Lower leg skin (tissue), 4 donors: ENCODE measurements at places on chromosomes 6 and 20.
A peak's percentile ranks its signal among the peaks of the same experiment; 100 is the strongest.

GRCh38 chr20:62483613-62484458 lies 8.0 kb upstream of the GATA5 start:
- DNase-seq, result no peak

DNA sequence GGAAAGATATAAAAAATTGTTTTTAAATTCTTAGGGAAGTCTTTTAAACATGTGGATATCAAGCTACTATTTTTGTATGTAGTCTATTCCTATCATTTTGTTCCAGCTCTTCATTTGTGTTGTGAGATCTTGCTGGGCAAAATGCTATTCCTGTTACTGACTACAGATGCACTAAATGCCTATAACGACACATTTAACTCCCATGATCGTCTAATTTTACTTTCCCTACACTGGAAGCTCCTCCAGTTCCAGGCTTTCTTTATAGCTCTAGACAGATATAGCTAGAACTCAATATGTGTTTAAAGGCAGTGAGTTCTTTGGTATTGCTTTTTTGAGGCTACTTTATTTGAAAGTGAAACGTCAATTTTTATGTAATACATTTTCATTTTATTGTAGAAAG lies 971.5 kb upstream of the CITED2 start:
- DNase-seq, result no peak

DNA sequence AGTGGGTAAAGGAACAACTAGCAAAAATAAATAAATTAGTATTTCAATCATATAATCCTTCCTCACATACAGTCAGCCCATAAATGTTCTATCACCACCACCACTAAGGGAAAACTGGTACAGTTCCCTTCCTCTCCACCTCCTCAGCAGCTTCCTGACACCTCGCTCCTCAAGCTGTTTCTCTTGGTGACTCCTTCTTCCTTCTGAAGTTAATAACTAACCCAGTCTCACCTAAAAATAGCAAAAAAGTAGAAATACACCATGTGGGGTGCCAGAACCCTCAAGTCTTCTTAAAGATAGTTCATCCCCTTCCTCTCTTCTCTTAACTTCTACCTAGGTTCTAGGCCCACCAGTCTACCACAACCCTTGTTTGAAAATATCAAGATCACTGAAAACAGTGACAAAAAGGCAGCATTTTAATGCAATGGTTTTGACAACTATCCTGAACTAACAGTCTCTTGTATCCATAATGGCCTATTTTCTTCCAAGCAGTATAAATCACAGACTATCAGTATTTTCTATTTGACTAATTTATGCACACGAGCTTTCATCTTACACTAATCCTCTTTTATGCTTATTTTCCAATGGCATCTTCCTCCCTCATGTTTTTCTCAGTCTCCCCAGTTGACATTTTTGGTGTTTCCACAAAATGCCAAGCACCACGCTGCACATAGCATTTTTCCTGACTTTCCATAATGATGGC lies 85.5 kb downstream of the KHDC1L start:
- DNase-seq, result no peak

DNA sequence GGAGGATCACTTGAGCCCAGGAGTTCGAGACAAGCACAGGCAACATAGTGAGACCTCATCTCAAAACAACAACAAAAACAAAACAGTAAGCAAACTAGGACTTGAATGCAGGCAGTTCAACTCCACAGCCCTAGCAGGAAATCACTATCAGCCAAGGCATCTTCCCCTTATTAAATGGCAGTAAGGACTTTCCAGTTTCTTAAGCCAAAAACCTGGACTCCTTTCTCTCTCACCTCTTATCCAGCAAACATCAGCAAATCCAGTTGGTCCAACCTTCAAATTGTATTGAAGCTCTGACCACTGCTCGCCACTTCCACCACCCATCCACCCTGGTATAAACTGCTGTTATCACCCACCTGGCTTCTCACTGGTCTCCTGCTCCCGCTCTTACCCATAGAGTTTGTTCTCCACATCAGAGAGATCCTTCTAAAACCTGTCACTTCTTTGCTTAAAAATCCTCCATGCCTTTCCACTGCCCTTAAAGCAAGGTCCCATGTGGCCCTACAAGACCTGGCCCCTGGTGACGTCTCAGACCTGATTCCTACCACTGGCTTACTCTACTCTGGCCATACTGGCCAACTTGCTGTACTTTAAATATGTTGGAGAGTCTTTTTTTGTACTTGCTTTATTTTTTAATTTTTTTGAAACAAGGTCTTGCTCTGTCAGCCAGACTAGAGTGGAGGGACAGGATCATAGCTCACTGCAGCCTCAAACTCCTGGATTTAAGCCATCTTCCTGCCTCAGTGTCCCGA lies 27.6 kb downstream of the BCL2L1 start:
- DNase-seq, result no peak

DNA sequence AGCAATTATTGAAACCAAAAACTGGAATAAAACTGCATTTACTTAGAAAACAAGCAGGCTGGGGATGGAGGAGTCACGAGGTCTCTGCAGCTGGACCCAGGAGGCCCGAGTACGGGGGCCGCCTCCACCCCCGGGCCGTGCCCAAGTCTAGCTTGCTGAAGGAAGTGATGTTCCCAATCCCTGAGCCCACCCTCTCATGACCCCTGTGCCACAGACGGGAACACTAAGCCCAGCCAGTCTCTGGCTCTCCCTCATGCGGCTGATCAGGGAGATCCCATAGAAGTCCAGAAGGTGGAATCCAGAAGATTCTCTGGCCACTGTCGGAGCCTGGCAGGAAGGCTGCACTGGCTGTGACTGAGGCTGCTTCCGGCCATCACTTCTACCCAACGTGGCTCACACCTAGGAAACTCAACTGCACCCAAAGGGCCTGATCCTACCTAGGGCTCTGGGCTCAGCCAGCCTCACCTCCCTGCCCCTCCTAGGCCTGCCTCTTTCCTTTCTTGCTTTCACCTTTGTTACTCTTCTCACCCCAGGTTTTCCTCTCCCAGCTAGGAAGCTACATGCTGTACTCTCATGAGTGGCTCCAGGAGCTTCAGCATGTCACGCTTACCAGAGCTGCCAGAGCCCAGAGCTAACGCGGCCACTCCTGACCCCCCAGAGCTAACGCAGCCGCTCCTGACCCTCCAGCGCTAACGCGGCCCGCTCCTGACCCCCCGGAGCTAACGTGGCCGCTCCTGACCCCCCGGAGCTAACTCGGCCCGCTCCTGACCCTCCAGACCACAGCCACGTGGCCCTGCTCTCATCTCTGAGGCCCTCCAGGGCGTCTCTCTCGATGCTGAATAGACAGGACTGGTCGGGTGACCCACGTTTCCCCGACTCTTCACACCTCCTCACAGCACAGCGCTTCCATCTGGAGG lies 24.7 kb upstream of the HELZ2 start:
- DNase-seq, result no peak

- no peak for DNase-seq
Observed at GRCh38 chr6:149190224-149190831, 127.2 kb upstream of the TAB2 start.

- DNase-seq, result no peak
Observed at GRCh38 chr6:19327241-19327640, 509.9 kb upstream of the ID4 start.

- no peak for DNase-seq
Observed at GRCh38 chr6:38427492-38428210, 212.1 kb downstream of the BTBD9 start.

GRCh38 chr20:50027611-50028105 lies 44.9 kb downstream of the SNAI1 start:
- DNase-seq, result no peak

GRCh38 chr6:41155132-41155805 lies 1.1 kb upstream of the TREML1 start:
- DNase-seq, result no peak

- DNase-seq, result peak; percentile 70
Observed at GRCh38 chr6:87944541-87944954, 103.1 kb upstream of the SPACA1 start.

- DNase-seq, result no peak
Observed at GRCh38 chr6:37906121-37906520, 86.6 kb downstream of the ZFAND3 start.

DNA sequence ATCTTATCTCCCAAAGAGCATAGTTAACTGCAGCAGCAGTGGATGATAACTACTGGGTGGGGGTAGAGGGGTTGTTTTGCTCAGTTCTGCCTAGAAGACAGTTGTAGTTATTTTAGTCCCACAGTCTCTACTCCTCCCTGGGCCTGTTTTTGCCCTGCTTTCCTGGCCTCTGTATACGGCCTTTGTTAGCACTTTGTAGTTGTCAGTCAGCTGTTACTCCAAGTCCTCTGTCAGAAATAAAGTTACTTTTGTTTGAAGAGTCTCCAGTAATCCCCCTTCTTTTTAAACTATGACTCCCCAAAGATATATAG lies 113.9 kb downstream of the SLC16A10 start:
- DNase-seq, result no peak

GRCh38 chr6:132219901-132220300 lies 181.4 kb downstream of the MOXD1 start:
- no peak for DNase-seq

- DNase-seq, result no peak
Observed at GRCh38 chr20:12591949-12592470, 416.8 kb upstream of the SPTLC3 start.

DNA sequence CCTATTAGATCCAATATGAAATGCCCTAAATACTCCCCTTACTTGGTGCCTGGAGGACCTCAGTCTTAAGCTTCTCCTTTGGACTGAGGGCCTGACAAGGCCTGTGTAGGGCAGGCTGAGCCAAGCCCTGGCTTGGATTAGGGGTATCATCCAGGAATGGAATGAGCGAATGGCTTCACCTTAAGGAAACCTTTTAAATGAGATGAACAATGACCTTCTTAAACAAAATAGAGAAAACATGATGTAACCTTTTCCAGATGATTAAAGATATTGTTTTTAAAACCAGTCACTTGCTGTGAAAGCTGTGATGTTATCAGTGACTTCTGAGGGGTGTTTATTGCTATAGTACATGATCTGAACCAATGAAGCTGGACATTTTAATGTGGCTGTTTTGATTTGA lies 55.5 kb downstream of the TRAF3IP2 start:
- DNase-seq, result no peak

GRCh38 chr20:10655720-10656669 lies 17.8 kb downstream of the JAG1 start:
- no peak for DNase-seq

- DNase-seq, result no peak
Observed at GRCh38 chr6:7669742-7670141, 56.2 kb upstream of the BMP6 start.

DNA sequence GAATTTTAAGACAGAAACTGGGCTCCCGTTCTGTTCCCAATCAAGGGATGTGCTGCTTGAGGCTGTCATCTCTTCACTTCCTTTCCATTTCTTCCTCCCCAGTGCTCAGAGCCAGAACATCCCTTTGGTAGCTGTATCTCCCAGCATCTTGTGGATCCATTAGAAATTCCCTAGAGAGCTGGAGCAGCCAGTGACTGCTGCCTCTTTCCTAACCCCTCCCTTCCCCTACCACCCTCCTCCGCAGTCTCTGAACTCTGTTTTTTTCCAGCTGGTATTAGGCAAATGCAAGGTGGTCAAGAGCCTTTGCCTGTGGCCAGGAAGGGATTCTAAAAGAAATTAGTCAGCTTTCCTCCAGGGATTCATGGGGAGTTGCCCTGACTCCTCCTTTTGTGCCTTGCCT lies 208.0 kb downstream of the EYA2 start:
- DNase-seq, result peak; percentile 28

GRCh38 chr6:111721753-111722154 lies 116.1 kb upstream of the TRAF3IP2 start:
- no peak for DNase-seq

- DNase-seq, result no peak
Observed at GRCh38 chr20:62918831-62919230, 7.5 kb downstream of the DIDO1 start.

DNA sequence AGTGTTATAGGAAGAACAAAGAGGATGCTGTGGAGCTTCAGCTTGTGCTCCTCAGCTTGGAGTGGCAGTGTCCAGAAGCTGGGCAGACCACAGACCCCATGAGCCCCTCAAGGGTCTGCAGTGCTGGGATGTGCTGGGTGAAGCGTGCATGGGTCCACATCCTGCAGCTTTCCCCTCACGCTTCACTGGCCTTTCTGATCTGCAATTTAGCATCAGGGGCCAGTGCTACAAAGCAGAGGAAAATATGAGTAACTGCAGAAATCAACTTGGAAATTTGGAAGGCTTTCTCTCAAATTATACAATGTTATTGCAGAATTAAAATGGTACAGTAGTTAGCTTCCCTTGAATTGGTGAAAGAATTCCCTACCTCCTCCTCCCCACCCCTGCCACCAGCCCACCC lies 10.1 kb downstream of the SLC17A4 start:
- no peak for DNase-seq

DNA sequence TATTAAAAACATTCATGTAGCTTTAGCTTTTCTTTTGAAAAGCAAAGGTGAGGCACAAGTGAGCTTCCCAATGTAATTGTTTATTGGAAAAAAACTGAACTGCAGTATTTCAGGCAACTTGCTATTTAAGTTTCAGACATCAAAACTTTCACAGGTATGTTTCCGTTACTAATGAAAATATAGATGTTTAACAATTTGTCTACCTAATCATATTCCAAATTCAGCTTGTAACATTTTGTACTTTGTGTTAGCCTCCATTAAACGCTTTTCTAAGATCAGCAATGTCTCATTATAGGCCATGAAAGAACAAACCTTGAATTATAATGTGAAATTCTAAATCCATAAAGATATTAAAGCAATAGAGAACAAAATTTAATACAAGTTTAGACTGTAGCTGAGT lies 69.5 kb downstream of the AHI1 start:
- DNase-seq, result no peak

DNA sequence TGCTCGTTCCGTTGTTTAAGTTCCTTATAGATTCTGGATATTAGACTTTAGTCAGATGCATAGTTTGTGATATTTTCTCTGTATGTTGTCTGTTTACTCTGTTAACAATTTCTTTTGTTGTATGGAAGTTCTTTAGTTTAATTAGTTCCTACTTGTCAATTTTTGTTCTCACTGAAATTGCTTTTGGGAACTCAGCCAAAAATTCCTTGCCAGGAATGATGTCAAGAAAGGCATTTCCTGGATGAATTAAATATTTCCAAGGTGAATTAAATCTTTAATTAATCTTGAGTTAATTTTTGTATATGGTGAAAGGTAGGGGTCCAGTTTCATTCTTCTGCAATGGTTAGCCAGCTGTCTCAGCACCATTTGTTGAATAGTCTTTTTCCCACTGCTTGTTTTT lies 406.2 kb upstream of the NOX3 start:
- DNase-seq, result no peak

GRCh38 chr20:4465855-4466545 lies 255.7 kb upstream of the PRND start:
- DNase-seq, result no peak

GRCh38 chr6:2623295-2623694 lies 127.4 kb downstream of the MYLK4 start:
- DNase-seq, result no peak

DNA sequence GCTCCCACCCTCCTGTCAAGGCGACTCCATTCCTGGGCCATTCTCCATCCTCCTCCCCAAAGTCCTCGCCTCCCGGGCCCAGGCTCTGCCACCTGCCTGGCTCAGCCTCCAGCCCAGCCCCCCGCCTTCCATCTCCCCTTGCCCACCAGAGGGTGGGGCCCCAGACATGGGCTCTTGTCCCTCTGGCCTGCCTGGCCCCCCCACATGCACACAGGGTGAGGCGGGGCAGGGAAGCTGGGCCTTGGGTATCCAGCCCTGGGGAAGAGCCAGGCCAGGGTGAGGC lies 95.2 kb downstream of the YTHDF1 start:
- DNase-seq, result no peak

GRCh38 chr6:31581434-31582229 lies 592 bp downstream of the LTB start:
- peak; percentile 86 for DNase-seq
